ENCODE measurements at places on chromosomes 7 and 10.

GRCh38 chr10:3975016-3975415, 190.0 kb upstream of the KLF6 start:
- DNase-seq = no peak

- DNase-seq = no peak
Observed at GRCh38 chr10:69360485-69361302, 56.0 kb downstream of the TACR2 start.

GRCh38 chr10:110363572-110364411, 59.1 kb upstream of the SMNDC1 start:
- no peak for DNase-seq

GRCh38 chr7:149642589-149642988, 130.8 kb downstream of the ZNF467 start:
- no peak for DNase-seq
